Myocyte (in vitro differentiated cells): ENCODE measurements at places on chromosomes 16 and 17.

GRCh38 chr17:79476074-79476652 is 134.7 kb downstream of the RBFOX3 start:
- DNase-seq, result no peak

DNA sequence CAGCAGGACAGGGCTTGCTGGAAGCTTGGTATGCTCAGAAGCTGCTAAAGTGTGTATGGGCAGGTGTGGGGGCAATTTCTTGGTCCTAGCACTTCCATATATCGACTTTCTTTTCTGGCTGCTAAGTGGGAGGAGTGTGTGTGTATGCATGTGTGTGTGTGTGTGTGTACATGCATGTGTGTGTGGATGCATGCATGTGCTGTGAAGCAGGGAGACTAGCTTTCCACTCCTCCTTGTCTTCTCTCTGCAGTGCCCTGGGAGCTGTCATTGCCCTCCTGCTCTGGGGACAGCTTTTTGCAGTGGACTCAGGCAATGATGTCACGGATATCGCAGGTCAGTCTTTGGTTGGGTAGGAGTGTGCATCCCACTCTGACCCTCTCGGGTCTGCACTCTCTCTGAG is 1.6 kb downstream of the HP start:
- no peak for DNase-seq

- peak; percentile 68 for DNase-seq
These were observed 6.3 kb downstream of the STARD3 start for GRCh38 chr17:39643271-39643670.

- no peak for DNase-seq
These were observed 33.3 kb upstream of the SMPD3 start for GRCh38 chr16:68481636-68482035.

DNA sequence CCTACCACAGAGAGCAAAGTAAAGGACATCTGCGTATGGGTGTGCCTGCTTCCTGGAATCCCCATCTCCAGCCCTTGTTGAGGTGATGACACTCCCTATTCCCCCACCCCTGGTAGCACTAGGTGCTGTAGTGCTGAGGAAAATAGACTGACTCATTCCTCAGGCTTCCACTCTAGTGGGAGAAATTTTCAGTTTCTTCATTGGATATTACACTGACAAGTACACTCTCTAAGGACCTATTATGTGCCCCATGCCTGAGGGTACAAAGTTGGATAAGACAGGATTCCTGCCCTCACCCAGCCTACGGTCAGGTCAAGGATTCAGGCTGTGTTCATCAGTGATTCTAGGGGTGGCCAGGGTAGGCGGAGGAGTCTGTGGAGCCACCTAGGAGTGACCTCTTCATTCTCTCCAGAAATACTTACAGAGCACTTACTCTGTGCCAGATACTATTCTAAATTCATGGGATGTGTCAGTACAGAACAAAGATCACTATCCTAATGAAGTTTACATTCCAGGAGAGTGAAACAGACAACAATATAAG is 4.5 kb upstream of the ZC3H7A start:
- DNase-seq, result no peak
